Activated T-helper 1 cell treated with anti-CD3 and anti-CD28 coated beads, Interleukin-12 subunit alpha, Interleukin-12 subunit beta, Interleukin-2, Interleukin-4 antibody, amounts not matched to agents 30 ng/mL and 10 ng/mL and 1 ng/mL, durations not matched to agents 14 hours and 24 hours and 36 hours (primary cell): ENCODE measurements at places on chromosomes 16 and 17. TPM values are rescaled to one million over a fixed set of nuclear protein-coding genes. Genes with fewer than 3 reads are reported as not detected.

DNA sequence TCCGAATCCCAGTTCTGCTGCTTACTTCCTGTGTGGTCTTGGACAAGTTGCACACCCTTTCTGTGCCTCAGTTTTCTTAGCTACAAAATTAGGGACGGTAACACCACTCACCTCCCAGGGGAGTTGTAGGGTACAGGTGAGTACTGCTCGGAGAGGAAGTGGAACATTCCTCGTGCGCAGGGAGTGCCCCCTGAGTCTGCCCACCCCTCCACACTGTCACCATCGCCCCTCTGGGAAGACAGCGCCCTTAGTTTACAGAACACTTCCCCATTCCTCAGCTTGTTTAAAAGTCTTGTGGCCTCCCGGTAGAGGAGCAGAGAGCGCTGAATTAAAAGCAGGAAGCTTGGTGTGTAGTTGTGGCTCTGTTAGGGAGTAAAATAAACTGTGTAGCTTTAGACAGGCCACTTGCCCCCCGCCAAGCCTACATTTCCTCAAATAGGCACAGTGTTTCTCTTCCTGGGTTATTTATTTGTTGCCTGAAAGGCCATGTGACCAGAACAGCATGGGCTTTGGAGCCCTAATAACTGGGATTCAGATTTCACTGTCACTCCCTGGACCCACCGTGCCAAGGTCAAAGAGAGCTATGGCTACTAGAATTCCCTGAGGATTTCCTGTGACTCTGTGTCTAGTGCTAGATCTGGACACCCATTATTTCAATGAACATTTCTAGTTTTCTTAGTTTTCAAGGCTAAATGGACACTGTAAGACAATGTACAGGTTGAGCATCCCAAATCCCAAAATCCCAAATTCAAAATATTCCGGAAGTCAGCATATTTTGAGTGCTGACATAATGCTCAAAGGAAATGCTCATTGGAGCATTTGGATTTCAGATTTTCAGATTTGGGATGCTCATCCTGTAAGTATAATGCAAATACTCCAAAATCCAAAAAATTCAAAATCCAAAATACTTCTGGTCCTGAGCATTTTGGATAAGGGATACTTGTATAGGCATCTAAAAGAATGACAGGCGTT is 372.5 kb downstream of the SNX29 start:
- no peaks in the 10 kb centered on the region for H3K36me3 ChIP-seq
- no peaks in the 10 kb centered on the region for H3K4me1 ChIP-seq
- no peak overlapping the region for H3K4me3 ChIP-seq

- DNase-seq, result peak; percentile 14
- H3K36me3 ChIP-seq, result no peaks in the 10 kb centered on the region
- peak overlapping the region; percentile 54 for H3K4me3 ChIP-seq
These were observed 118.2 kb upstream of the KCNJ18 start for GRCh38 chr17:21573961-21574610.

DNA sequence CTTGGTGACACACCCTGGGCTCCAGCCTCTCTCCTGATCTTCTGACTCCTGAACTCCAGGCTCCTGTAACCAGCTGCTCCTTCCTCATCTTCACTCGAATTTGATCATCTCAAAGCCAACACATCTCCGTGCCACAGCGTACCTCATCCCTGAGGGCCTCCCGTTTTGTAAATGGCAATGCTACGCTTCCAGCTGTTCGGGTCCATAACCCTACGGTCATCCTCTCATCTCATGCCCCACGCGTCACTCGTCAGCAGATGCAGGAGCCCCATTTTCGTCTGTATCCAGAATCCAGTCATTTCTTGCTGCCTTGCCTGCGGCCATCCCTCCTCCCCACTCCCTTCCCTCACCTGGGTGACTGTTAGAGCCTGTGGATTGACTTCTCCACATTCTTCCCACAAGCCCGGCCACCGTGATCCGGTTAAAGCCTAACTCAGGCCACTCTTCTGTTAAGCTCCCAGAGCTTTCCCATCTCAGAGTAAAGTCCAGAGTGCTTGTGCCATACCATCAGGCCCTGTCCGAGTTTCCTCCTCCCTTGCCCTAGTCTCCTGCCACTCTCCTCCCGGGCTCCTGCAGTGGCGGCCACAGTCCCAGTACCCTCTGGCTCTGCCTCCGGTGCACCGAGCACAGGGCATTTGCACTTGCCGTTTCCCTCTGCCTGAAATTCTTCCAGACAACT is 20.3 kb upstream of the AKTIP start:
- H3K4me3 ChIP-seq, result no peak overlapping the region
- peaks cover 2% of the 10 kb centered on the region for H3K27me3 ChIP-seq
- peaks cover 28% of the 10 kb centered on the region for H3K4me1 ChIP-seq
- no peak for DNase-seq
- H3K36me3 ChIP-seq, result peaks cover 3% of the 10 kb centered on the region

The C17orf78 gene
- total RNA-seq, result not detected in 2 replicates
